ENCODE measurements at places on chromosomes 7 and 10.

DNA sequence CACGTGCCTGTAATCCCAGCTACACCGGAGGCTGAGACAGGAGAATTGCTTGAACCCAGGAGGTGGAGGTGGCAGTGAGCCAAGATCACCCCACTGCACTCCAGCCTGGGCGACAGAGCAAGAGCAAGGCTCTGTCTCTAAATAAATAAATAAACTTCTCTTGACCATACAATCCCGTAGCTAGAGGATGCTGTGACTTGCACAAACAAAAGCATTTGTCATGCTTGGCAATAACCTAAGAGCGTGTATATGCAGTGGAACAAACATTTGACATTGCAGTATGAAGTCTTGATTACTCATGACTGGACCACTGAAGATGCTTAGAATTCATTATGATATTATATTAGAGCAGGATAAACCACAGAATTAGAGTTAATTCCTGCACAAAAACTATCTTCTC, 1.4 kb upstream of the C7orf57 start:
- no peak for DNase-seq

- DNase-seq = no peak
Observed at GRCh38 chr10:125233726-125234125, 73.4 kb upstream of the CTBP2 start.

DNA sequence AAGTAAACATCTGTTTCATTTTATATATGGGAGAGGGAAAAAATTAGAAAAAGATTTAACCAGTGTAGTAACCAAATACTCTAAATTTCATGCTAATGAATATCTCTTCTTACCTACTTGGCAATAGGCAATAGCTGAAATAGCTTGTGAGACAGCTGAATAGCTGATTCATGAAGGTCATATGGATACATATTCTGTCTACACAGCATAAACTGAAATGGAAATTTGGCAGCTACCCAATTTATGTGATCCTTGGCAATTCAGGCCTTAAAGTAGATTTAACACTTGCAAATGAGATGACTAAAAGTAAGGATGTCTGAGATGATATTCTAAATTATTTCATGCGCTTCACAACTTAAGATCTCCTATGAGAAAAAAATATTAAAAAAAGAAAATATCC, 261.2 kb upstream of the SEMA3A start:
- no peak for DNase-seq

GRCh38 chr7:51591223-51591622, 274.6 kb upstream of the COBL start:
- no peak for DNase-seq

DNA sequence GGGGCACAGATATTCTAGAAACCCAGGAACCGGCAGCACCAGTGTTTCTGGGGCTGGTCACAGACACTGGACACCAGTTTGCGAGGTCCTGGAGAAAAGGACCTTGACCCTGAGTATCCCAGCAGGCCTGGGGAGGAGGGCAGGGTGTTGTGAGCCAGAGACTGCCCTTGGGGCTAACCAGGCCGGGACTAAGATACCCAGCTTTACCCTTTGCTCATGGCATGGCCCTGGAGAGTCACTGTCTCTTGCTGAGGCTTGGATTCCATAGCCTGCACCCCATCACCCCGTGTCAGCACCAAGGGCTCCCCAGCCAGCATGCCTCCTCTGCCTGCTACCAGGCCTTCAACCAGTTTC, 124.4 kb downstream of the COL26A1 start:
- DNase-seq = no peak
